ENCODE measurements at places on chromosomes 3 and 15.

- no peak for DNase-seq
These were observed 450.0 kb upstream of the EPHA3 start for GRCh38 chr3:88657459-88657858.

DNA sequence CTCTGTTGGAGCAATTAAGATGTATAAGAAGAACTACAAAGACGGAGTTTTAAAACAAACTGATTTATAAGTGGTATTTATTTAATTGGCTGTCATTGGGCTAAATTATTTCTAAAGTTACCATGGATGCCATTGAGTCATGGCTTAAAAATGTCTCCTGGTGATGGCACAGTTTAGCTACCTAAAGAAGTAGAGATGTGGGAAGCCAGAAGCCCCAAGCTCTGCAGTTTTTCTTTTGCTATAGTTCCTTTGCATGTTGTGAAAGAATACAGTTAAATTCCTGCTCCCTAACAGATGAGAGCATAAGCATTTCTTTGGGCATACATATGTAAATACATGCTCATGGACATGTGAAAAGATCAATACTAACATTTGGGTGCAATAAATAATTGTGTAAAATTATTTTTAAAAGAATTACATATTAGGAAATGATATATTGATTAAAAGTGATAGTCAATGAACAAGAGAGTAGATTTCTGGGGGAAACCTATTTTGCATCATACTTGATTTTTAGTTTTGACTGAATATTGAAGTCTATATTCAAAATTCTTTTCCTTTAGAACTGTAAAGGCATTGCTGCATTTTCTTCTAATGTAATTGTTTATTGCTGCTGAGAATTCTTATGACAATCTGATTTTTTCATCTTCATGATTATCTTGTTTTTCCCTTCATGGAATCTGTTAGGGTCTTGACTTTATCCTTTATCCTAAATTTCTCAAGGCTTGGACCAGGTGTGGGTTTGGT, 2.1 kb downstream of the OPA1 start:
- no peak for DNase-seq

DNA sequence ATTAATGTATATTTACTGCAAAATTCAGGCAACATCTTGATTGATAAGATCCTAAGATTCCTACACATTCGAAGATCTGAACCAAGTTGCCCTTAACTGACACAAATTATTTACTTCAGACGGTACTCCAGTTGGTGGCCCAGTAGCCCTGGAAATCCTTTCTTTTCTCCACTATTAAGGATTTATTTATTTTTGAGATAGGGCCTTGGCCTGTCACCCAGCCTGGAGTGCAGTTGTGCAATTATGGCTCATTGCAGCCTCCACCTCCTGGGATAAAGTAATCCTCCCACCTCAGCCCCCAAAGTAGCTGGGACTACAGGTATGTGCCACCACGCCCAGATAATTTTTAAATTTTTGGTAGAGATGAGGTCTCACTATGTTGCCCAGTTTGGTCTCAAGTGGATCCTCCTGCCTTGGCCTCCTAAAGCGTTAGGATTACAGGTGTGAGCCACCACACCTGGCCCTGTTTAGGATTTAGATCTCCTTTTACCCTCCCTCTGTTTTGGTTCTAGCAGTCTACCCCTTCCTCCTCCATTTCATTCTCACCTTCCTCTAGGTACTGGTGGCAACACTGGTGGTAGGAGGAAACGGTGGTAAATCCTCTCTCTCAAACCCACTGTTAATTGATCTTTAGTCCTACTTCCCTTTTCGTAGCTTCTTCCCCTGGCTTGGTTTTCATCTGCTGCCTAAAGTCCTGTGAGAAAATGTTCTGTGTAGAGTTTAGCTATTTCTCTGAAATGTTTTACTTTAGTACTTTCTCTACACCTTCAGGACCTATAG, 12.7 kb upstream of the ZNF609 start:
- no peak for DNase-seq

- DNase-seq, result no peak
These were observed 8.9 kb downstream of the MUC4 start for GRCh38 chr3:195802795-195803194.

DNA sequence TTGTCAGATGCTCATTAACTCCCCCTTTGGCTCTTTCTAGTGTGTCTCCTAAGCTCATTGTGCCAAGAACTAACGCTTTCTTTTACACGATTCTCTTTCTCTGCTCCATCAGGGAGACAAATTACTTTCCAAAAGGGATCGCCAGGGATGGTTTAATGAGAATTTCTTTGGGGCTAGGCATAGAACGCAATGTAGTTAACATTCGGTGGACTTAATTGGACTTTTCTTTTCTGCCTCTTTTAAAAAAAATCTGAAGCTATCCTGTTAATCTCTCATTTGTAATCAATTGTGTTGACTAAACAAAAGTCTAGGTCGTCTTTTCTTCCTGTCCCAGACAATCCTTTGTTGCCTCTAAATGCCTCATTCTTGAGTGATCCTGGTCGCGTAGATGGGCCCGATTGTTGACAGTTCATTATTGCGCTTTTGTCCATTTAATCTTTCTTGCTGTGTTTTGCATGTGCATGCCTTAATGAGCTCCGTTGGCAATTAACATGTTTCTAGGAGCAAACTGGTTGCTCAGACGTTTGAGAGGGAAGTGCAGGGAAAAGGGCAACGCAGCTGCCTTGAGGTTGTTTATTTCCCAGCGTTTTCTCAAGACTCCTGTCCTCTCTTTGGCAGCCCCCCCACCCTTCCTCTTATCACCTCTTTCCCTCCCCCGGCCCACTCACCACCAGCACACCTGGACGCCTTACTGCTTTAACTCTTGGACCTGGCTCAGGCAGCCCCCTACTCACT, 7.8 kb downstream of the FEZF2 start:
- no peak for DNase-seq
